Effector memory CD8-positive, alpha-beta T cell (primary cell): ENCODE measurements at places on chromosomes 6 and 20.

DNA sequence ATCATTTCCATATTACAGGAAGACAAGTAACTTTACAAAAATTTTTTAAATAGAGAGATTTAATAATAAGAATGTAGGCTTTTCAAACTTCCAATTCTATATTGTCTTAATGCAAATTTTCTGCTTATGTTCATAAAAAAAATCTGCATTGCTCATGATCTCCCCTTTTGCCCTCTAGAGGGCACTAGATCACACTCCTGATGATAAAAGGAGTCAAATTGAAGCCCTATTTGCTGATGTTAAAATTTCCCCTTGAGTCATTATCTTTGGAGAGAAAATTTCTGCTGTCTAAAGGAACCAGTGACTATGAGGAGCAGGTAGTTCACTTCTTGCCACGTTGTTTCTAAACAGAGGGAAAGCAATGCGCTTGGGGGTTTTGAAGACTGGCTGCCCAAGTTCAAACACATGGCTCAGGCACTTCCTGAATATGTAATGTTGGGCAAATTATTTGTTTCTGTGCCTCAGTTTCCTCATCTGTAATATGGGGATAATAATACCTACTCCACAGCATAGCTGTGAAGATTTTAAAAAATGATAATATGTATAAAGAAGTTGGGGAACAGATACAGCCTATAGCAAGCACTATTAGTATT is 874.2 kb downstream of the TFAP2A start:
- H3K36me3 ChIP-seq: no peaks in the 10 kb centered on the region
- no peaks in the 10 kb centered on the region for H3K27me3 ChIP-seq
- H3K4me1 ChIP-seq: no peaks in the 10 kb centered on the region
- no peak overlapping the region for H3K27ac ChIP-seq

GRCh38 chr6:147806697-147807096 is 298.2 kb downstream of the SAMD5 start:
- H3K4me3 ChIP-seq: no peak overlapping the region
- no peak for DNase-seq
- H3K4me1 ChIP-seq: no peaks in the 10 kb centered on the region
- peaks cover 2% of the 10 kb centered on the region for H3K36me3 ChIP-seq

DNA sequence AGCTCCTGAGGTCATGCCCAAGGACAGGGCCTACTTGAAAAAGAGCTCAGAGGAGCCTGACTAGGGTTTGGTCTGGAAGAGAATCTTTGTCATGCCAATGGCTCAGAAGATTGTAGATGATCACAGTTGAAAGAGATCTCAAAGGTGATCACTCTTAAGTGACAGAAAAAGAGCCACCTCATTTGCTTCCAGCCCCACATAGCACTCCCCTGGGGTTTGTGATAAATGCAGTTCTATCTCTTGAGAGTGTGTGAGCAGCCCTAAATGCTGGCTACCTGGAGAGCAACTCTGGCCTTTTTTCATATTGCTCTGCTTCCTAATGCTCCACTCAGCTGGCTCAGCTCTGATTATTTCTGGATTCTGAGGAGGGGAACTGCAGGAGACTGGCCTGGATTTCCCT is 39.3 kb downstream of the KLHL32 start:
- H3K4me3 ChIP-seq: no peak overlapping the region
- no peaks in the 10 kb centered on the region for H3K4me1 ChIP-seq
- no peaks in the 10 kb centered on the region for H3K36me3 ChIP-seq
- no peaks in the 10 kb centered on the region for H3K27me3 ChIP-seq
- DNase-seq: no peak

DNA sequence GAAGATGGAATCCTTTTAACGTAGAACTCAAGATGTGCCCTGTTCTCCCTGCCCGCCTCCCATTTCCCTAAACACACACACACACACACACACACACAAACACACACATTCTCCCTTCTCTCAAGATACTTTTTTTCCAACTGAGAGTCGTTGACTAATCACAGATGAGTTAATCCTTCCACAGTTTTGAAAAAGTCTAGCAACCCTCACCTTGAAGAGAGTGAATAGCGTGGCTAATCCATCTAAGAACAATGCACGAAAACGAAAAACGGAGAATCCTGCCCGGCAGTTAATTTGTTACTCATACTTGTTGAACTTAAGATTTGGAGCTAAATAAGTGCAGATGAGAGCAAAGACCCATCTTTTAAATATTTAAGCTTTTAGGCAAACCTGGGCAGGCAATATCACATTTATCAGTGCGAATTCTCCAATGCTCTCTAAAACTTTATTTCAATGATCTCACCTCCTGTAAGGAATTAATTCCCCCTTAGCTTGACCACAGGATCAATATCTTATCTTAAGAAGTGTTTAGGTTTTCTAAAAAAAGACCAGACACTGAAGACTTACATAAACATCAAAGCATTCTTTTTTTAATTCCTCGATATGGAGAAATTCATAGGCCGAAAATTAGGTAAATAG is 1.1 kb downstream of the AGPAT4 start:
- no peak for DNase-seq
- H3K4me3 ChIP-seq: peak overlapping the region; percentile 92
- H3K36me3 ChIP-seq: peaks cover 25% of the 10 kb centered on the region
- H3K27me3 ChIP-seq: no peaks in the 10 kb centered on the region

DNA sequence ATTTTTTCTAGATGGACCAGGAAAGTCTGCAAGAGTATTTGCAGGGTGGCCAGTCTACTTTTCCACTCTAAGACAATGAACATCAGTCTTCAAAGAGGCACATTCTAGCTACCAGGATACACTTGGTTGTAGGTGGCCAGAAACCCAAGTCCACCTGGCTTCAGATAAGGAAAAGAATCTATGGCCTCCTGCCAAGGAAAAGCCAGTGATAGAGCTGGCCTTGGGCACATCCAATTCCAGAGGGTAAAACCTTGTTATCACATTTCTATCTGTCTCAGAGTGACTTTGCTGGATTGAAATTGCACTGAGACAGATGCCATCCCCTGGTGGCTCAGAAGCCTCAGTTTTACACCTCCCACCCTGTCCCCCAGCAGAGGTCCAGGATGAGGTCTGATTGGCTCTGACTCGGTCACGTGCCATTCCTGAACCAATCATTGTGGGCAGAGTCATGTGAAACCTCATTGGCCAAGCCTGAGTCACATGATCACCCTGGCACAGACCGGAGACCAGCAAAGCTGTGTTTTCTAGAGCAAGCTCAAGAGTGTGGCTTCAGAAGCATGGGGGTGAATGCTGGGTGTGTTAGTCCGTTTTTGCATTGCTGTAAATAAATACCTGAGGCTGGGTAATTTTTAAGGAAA is 497.4 kb upstream of the SULF2 start:
- no peaks in the 10 kb centered on the region for H3K36me3 ChIP-seq
- H3K4me3 ChIP-seq: no peak overlapping the region
- H3K27me3 ChIP-seq: peaks cover 58% of the 10 kb centered on the region
- H3K4me1 ChIP-seq: no peaks in the 10 kb centered on the region

DNA sequence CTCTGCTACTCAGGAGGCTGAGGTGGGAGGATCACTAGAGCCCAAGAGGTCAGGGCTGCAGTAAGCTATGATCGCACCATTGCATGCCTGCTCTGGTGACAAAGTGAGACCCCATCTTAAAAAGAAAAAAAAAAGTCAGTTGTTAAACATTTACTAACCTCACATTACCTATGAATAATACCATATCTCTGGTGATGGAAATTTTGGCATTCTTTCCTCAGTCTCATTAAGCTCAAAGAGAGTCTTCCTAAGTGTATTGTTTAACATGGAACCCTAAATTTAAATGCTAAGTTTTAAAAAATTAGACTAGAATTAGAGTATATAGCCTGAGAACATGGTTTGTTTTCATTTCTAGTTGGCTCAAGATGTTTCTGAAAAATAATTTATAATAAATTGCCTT is 11.3 kb upstream of the BFSP1 start:
- H3K4me1 ChIP-seq: no peaks in the 10 kb centered on the region
- H3K27me3 ChIP-seq: peaks cover 69% of the 10 kb centered on the region
- DNase-seq: no peak
- peaks cover 2% of the 10 kb centered on the region for H3K36me3 ChIP-seq

DNA sequence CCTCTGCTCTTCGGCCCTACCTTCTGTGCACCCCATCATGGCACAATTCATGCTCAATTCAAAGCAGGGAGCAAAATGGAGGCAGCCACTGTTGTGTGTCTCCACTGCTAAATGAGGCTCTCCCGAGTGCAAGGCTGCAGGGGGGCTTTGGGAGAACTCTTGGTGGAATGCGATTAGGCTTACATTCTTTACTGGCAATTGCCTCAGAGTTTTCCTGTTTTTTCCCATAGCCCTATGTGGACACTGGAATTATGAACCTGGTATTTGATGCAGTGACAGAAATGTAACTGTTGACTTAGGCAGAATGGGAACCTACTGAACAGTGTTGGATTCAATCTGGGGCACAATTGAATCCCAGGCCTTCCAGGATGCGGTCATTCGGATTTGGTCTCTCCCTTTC is 187.9 kb upstream of the GMDS start:
- no peak overlapping the region for H3K4me3 ChIP-seq
- no peaks in the 10 kb centered on the region for H3K36me3 ChIP-seq
- no peaks in the 10 kb centered on the region for H3K4me1 ChIP-seq
- no peaks in the 10 kb centered on the region for H3K27me3 ChIP-seq
- DNase-seq: no peak

- H3K4me3 ChIP-seq: no peak overlapping the region
- DNase-seq: no peak
- H3K4me1 ChIP-seq: no peaks in the 10 kb centered on the region
- no peaks in the 10 kb centered on the region for H3K27me3 ChIP-seq
These were observed 91.3 kb upstream of the TNFAIP3 start for GRCh38 chr6:137775720-137776119.
